IPS-NIHi11 (cell line): ENCODE measurements at places on chromosomes 5 and 9.

GRCh38 chr5:157993986-157994691 lies 135.2 kb upstream of the CLINT1 start:
- no peak for DNase-seq

- DNase-seq = no peak
These were observed 563 bp upstream of the FGF10 start for GRCh38 chr5:44389823-44390143.

DNA sequence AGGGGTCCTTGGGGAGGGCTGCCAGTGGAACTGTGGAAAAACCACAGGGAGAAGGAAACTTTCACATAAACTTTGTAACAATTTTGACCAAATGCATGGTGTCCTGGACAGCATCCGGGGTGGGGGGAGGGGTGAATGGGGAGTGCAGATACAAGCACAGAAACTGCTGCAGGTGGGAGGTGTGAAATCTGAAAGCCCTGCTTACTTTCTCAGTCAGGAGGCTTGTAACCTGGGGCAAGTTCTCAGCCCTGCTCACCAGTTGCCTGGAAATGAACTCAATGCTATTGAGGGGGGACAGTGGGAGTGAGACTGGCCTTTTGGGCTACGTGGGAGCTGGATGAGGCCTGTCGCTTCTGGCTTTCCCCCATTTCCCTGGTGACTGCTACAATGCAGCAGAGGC lies 694.5 kb upstream of the ZNF608 start:
- no peak for DNase-seq

DNA sequence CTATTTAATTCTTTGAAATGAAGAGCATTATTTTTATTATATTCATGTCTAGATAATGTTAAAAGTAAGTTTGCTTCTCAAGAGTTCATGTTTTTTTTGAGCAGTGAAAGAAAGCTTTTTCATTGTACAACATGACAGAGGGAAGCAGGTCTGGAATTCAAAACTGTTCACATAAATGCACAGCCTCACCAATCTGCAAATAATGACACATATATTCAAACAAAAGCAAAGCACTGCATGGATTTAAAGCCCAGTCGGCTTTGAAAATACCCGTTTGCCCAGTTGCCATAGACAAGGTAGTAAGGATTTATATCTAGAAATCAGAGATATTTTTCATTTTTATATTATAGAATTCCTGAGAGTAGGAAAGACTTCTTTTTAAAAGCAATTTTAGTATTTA lies 201.8 kb downstream of the CD180 start:
- DNase-seq = no peak

GRCh38 chr5:154620411-154620810 lies 134.8 kb upstream of the LARP1 start:
- no peak for DNase-seq

GRCh38 chr9:113514748-113515147 lies 51.2 kb downstream of the RGS3 start:
- no peak for DNase-seq

DNA sequence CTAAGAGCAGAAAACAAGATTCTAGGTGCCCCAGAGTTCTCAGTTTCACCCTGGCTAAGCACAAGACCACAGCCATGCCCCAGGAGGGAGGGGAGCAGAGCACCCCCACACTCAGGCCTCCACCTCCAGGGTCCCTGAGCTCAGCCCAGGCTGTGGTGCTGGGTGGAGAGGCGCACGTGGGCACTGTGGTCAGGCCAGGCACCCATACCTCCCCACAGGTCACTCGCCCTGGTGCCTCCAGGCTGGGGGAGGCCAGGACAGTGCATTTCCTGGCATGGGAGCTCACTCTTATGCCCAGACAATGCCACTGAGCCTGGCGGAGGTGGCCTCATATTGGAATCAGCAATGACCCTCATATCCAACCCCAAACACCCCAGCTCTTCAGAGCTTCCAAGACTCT lies 78.8 kb downstream of the HRH2 start:
- no peak for DNase-seq

GRCh38 chr5:179348843-179349242 lies 3.6 kb upstream of the ADAMTS2 start:
- DNase-seq = no peak

DNA sequence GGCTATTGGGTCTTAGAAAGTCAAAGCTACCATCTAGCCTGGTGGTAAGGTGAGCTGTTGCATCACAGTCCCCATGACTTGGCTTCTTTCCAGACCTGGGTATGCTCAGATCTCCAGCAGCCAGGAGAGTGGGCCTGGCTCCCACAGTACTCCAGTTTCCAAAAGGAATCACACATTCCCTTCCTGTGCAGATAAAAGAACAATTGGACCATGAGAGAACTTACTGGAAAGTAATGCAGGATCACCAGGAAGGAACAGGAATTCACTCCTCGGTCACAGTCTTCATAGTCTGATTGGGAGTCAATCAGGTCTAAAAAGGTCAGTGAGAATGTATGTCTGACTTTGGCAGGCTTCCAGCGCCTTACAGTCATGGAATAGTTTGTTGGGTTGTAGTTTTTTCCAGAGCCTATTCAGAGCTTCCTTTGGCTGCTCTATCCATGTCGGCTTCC lies 47.8 kb upstream of the CD180 start:
- DNase-seq = no peak

DNA sequence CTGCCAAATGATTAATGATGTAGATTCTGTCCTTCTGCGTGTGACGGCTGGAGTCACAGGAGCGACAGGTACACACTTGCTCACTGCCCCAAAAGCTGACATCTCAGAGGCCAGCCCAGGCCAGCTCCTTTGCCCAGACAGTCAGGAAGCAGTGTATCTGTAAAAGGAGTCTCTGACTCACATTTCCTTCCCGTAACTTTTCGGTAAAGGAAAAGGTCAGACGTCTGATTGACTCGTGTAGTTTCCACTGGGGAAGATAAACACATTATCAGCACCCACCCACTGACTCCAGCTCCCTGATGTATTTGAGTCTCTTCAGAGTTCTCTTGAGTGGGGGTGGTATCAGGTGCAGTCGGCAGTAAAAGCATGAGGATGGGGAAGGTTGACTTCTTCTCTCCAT lies 64.4 kb upstream of the WWC1 start:
- DNase-seq = no peak

- DNase-seq = peak; percentile 11
These were observed 212.2 kb downstream of the SMARCA2 start for GRCh38 chr9:2227144-2227867.

- DNase-seq = no peak
These were observed 17.1 kb downstream of the DAP start for GRCh38 chr5:10743951-10744350.

DNA sequence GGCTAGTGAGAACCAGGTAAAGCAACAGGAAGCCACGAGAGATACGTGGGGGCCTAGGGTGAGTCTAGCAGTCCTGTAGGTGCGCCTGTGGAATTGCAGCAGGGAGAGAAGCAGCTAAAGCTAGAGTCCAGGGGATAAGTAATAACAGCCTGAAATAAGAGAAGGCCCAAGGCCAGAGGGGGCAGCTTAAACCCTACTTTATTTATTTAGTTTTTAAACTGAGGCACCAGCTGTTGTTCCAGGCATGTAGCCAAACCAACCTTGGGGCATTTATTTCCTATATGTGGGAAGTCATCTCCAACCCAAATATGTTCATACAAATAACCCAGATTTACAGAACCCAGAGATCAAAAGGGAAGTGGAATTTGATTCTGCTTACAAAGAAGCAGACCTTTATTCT lies 93.5 kb downstream of the GLDC start:
- no peak for DNase-seq

DNA sequence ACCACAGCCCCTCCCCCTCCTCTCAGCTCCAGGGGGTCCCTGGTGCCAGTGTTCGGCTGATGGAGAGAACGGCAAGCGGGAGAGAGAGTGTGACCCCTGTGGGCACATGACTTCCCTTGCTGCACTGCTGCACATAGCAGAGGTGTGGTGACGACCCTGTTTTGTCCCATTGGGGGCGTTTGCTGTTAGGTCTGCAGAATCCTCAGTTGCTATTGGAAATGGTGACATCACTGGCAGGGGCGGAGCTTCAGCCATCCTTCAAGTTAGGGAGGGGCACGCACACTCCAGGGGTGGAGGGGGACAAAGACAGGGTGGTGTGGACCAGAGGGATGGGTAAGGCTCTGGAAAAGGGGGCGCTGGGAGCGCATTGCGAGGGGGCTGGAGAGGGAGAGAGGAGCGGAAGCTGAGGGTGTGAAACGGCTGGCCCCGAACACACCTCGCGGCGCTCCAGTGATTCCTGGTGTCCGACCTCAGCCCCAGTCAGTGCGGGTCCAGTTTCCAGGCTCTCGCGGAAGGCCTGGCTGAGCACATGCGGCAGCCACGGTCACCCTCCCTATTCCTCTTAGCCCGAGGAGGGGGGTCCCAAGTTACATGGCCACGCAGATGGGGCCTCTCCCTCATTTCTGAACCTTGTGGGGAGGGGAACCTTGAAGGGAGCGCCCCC lies 764 bp upstream of the GRIN1 start:
- DNase-seq = peak; percentile 77

- no peak for DNase-seq
These were observed 17.9 kb downstream of the ZFR start for GRCh38 chr5:32426440-32427151.

- no peak for DNase-seq
These were observed 152.0 kb downstream of the MYO10 start for GRCh38 chr5:16784088-16784487.

- no peak for DNase-seq
These were observed 57.0 kb downstream of the TTC39B start for GRCh38 chr9:15249981-15250380.

GRCh38 chr5:146337928-146338327 lies 711 bp upstream of the POU4F3 start:
- no peak for DNase-seq

DNA sequence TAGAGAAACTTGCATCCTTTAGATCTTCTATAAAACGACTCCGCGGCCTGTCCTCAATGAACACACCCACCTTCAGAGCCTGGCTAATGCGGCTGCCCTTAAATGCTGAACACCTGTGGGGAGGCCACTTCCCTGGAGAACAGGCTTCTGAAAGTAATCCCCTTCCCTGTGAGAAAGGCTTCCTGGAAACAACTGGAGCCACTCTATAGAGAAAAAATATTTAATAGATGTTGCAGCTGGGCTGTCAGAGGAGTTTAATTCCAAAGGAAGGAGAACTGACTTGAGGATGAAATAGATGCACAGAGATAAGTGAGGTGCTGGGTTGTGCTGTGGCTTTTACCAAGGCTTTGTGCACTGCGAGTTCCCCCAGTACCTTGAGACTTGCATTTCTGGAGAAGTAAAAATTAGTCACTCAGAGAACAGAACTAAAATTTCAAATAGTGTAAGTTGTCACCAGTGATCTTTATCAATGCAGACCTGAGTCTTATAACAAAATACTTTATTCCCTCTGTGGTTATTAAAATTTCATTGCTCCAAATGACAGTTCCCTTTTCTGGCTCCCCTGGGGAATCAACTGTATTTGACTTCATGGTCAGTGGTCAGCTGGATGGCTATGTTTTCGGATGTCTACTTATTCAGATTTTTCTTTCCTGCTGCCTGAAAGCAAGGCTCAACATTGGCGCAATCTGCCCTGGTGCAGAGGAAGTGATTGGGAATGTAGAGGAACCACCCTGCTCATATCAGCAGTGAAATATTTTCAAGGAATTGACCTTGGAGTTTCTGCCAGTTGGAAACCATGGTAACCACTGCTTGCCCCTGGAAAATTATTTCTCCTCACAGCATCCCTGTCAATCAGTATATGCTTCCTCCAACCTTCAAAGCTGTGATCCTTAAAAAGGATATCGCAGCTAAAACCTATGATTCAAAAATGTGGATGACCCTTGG lies 238.8 kb downstream of the SMARCA2 start:
- no peak for DNase-seq

DNA sequence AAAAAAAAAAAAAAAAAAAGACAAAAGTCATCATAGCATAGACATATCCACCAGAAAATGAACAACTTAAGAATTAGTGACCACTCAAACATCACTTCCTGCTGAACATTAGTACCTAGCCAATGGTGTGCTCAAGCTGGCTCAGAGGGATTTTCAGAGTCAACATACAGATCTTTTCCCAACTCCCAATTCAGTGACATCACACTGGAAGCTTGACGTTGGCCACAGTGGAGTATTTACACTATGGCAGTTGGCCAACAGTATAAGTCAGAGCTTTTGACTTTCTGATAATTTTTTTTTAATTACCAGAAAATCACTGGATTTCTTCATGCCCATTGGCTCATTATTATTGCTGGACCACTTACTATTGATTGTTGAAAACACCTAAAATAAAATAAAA lies 383.5 kb downstream of the ARHGEF28 start:
- DNase-seq = no peak

GRCh38 chr9:3992924-3993323 lies 306.9 kb downstream of the GLIS3 start:
- no peak for DNase-seq

GRCh38 chr9:137575716-137576411 lies 2.9 kb downstream of the DPH7 start:
- no peak for DNase-seq

GRCh38 chr5:124685404-124685930 lies 61.0 kb downstream of the ZNF608 start:
- DNase-seq = no peak

GRCh38 chr5:179533907-179534306 lies 16.4 kb upstream of the RUFY1 start:
- no peak for DNase-seq

- DNase-seq = peak; percentile 37
These were observed 28.4 kb downstream of the VCP start for GRCh38 chr9:35044071-35044470.

DNA sequence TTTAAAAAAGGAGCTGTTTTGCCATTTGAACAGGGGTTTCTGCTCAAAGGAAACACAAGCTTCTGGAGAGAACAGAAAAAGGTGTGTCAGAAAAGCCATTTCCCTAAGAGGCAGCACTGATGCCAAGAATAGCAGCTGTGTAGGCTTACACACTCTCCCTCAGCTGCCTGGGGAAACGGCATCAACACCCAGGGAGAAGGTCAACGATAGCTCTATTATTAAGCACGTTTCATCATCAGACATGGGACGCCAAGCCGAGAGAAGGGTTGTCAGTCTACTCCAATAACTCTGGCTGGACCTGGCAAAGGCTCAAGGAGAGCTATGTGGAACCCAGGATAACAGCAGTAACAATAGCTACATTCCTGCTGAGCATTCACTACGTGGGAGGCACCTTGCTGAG lies 314.2 kb downstream of the CDK5RAP2 start:
- no peak for DNase-seq

DNA sequence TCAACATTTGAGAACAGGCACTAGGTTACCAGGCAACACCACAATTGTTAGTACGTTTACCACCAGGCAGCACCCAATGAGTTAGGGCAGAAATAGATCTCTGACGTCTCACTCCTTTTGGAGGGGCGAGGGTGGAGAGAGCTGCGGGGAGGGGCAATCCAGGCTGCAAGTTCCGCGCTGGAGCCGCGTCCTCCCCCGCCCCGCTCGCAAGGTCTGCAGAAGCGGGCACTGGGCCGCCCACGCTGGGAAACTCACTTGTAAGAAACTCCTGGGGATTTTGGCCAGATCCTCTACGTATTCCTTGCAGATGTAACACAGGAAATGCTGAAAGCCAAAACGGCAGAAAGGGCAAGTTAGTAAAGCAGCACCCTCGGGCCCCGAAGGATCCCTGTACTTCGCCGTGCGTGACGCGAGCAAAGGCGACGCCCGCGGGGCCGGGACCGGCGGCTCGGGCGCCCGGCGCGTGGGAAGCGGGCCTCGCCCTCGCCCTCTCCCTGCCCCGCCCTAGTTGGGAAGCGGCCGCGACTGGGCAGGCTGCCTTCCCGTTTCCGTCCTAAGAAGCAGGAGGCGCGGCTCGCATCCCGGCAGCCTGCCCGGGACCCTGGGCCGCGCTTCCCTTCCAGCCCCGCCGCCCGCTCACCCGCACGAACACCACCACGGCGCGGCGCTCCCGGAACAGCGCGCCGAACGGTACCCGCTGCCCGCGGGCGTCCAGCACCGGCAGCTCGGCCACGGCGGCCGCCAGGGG lies 493 bp downstream of the PRXL2C start:
- DNase-seq = peak; percentile 83

GRCh38 chr9:134323741-134324358 lies 2.4 kb upstream of the RXRA start:
- DNase-seq = no peak
